Prostate gland (tissue), 2 donors: ENCODE measurements at places on chromosomes 6 and 20.

GRCh38 chr6:119255492-119255891 is 94.1 kb downstream of the MAN1A1 start:
- no peak for DNase-seq

DNA sequence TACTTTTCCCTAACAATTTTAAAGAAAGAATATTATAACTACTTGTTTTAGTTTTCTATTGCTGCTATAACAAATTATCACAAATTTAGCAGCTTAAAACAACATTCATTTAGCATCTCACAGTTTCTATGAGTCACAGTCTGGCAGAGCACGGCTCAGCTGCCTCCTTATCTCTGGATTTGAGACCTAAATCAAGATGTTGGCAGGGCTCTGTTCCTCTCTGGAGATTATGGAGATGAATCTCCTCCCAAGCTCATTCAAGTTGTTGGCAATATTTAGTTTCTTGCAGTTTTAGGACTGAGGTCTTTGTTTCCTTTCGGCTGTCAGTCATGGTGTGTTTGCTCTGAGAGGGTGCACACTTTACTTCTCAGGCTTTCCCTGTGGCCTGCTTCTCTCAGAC is 1065.8 kb upstream of the EYS start:
- DNase-seq = no peak

GRCh38 chr6:44128020-44128917 is 915 bp downstream of the TMEM63B start:
- peak; percentile 23 for DNase-seq

DNA sequence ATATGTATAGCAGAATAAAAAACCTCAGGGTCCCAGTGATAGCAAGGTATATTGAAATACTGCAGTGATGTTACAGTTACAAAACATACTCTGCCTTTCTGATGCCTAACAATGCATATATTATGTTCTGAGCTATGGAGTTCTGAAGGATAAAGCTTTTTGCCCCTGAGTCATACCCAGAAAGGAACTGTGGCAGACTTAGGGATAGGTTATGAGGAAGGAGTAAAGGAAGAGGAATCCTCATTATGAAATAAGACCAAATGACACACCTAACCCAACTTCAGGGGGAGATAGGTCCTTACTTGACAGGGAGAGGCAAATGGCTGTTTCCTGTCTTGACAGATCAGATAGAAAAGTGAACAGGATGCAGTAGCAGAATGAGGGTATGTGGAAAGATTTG is 940.6 kb upstream of the FLRT3 start:
- no peak for DNase-seq

DNA sequence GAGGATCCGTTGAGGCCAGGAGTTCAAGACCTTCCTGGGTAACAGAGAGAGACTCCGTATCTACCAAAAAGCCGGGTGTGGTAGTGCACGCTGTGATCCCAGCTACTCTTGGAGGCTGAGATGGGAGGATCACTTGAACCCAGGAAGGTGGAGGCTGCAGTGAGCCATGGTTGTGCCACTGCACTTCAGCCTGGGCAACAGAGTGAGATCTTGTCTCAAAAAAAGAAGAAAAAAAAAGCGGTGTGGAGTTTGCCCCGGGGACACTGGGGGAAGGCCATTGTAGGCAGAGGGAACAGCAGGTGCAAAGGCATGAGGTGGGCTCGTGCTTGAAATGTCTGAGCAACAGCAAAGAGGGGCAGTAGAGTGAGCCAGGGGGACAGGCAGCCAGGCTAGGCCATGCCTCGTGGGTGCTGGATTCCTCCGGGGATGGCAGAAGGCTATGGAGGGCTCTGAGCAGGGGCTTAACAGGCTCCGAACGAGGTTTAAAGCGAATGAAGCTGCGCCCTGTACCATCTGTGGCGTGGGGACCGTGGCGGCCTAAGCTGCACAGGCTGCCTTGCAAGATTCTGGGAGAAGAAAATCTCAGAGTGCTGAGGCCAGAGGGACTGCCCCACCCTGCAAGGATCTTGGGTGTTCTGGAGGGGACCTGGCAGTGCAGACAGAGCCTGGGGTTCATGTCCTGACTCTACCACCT is 36.9 kb upstream of the NOL4L start:
- no peak for DNase-seq

DNA sequence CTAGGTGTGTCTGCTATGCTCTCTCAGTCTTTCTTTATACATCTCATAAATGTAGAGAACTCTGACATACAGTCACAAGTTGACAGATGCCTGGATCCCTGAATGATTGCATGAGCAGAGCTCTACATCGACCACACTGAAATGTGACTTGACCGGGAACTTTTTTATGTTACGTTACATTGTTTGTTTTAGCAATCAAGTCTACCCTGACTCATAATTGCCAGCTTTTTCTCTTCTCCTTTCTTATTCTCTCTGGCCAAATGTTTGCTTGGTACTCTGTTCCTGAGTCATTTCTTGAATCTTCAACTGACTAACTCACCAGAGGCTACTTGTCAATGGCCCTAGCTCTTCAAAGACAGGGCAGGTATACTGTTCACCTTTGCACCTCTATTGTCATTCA is 213.6 kb upstream of the DTNBP1 start:
- no peak for DNase-seq

DNA sequence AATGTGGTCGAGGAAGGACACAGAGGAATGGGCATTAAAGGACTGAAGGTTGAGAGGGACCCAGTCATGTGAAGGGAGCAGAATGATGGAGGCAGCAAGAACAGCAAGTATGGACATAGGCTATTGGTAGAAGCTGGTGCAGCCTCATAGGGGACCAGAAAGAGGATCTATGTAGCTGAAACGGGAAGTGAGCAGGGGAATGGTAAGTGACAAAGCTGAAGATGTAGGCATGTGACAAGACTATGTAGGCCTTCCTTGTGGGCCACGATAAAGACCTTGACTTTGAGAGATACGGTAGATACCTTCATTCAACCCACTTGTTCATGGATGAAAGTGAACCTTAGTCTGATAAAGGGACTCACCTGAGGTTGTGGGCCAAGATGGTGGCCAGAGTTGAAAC is 3.5 kb downstream of the CTNNBL1 start:
- no peak for DNase-seq

GRCh38 chr6:17413313-17413750 is 19.9 kb downstream of the CAP2 start:
- no peak for DNase-seq

DNA sequence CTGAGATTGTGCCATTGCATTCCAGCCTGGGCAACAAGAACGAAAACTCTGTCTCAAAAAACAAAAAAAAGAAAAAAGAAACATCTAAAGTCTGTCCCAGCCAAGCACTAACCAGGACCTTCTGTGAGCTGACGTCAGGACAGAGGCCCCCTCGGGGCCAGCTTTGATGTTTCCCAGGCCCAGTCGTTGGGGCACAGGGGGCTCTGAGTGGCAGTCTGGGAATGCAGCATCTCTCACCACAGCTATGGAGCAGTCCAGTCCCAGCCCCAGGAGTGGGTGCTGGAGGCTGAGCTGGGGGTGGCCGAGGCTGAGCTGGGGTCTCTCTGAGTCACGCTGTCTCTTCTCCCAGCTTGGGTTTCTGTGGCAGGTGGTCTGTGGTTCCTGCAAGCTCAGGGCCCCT is 46.0 kb upstream of the SRF start:
- no peak for DNase-seq

- no peak for DNase-seq
These were observed 56.4 kb downstream of the NRN1 start for GRCh38 chr6:5950361-5950785.
